ENCODE measurements at places on chromosomes 6 and 20. TPM values are rescaled to one million over a fixed set of nuclear protein-coding genes. Genes with fewer than 3 reads are reported as not detected.
A peak's percentile ranks its signal among the peaks of the same experiment; 100 is the strongest.

- H3K27me3 ChIP-seq = no peaks in the 10 kb centered on the region
- peaks cover 25% of the 10 kb centered on the region for H3K36me3 ChIP-seq
- H3K4me1 ChIP-seq = peaks cover 7% of the 10 kb centered on the region
Observed at GRCh38 chr20:3297079-3297378, 58.0 kb upstream of the SLC4A11 start.

Gene DEFB116
- total RNA-seq = not detected

Gene TBXT
- 0.85 TPM for total RNA-seq

GRCh38 chr6:119716668-119717270 is 367.2 kb upstream of the MAN1A1 start:
- no peaks in the 10 kb centered on the region for H3K27me3 ChIP-seq
- H3K36me3 ChIP-seq = no peaks in the 10 kb centered on the region
- H3K4me1 ChIP-seq = peaks cover 9% of the 10 kb centered on the region
- no peak for DNase-seq

Gene STX11
- 0.38 TPM for total RNA-seq

DNA sequence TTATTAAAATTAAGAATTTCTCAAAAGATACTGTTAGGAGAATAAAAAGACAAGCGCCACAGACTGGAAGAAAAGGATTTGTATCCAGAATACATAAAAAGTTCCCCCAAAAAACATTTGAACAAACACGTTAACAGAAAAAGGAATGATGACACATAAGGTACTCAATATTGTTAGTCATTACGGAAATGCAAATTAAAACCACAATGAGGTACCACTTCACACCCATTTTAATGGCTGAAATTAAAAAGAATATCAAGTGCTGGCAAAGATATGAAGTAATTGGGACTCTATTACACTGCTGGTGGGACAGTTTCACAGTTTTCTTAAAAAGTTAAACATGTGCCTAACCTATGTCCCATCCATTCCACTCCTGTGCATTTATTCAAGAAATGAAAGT is 51.4 kb downstream of the HECA start:
- H3K27ac ChIP-seq = no peak overlapping the region
- H3K4me3 ChIP-seq = no peak overlapping the region
- no peaks in the 10 kb centered on the region for H3K27me3 ChIP-seq
- H3K4me1 ChIP-seq = no peaks in the 10 kb centered on the region
- peaks cover 4% of the 10 kb centered on the region for H3K36me3 ChIP-seq

Gene MCCD1
- total RNA-seq = not detected

GRCh38 chr6:158627940-158628211 is 16.7 kb downstream of the DYNLT1 start:
- peak overlapping the region; percentile 53 for H3K27ac ChIP-seq
- H3K4me3 ChIP-seq = no peak overlapping the region
- H3K4me1 ChIP-seq = peaks cover 16% of the 10 kb centered on the region
- H3K27me3 ChIP-seq = no peaks in the 10 kb centered on the region

All from type B pancreatic cell (in vitro differentiated cells).